NCI-H524 treated with DMSO at 0.1 percent for 48 hours (cell line): ENCODE measurements at places on chromosomes 16 and 17.

DNA sequence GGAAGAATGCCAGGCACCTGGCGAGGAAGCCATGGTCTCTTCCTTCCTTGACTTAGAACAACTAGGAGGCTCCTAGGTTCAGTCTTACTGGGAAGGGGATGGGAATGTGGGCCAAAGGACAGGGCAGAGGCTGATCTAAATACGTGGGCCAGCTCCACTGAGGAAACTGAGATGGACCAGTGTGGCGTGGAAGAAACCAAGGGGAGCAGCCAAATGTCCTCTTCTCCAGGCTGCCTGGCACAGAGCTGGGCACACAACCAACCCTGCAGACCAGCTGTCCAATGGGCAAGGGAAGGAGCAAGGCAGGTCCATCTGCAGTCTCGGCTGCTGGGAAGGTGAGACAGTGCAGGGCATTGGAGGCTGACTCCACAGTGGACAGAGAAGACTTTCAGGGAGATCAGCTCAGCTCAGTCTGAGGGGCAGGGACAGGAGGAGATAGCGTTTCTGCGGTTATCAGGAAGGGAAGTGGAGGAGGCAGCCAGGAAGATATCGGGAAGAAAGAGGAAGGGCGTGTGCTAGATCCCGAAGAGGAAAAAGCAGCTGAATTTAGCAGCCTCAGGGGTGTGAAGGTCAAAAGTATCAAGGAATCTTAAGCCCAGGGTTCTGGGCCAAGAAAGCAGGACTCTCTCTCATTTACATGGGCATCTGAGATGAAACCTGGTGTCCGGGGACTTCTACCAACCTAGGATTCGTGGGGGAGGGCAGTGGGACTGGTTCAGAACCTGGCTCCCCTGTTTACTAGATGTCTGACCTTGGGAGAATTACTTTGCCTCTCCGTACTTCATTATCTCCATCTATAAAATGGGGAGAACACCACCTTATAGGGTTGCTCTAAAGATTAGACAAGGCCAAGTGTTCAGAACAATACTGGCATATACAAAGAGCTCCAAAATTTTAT, 1.8 kb downstream of the KIFC3 start:
- DNase-seq, result no peak

DNA sequence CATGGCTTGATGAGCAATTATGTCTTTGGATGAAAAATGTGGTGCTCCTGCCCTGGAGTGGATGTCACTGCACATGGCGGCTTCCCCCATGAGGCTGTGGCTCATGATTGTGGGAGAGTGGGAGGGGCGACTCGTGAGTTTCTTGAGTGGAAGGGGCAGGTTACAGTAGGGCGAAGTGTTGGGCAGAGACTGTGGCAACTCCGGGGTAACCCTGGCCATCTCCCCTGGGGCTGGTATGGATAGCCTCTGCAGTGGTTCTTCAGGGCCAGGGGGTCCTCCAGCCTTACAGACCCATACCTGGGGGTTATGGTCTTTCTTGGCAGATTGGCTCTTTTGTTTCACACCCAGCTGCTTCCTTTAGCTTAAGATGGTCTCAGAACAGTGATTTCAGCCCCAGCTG, 1.3 kb upstream of the TNS4 start:
- DNase-seq, result no peak

DNA sequence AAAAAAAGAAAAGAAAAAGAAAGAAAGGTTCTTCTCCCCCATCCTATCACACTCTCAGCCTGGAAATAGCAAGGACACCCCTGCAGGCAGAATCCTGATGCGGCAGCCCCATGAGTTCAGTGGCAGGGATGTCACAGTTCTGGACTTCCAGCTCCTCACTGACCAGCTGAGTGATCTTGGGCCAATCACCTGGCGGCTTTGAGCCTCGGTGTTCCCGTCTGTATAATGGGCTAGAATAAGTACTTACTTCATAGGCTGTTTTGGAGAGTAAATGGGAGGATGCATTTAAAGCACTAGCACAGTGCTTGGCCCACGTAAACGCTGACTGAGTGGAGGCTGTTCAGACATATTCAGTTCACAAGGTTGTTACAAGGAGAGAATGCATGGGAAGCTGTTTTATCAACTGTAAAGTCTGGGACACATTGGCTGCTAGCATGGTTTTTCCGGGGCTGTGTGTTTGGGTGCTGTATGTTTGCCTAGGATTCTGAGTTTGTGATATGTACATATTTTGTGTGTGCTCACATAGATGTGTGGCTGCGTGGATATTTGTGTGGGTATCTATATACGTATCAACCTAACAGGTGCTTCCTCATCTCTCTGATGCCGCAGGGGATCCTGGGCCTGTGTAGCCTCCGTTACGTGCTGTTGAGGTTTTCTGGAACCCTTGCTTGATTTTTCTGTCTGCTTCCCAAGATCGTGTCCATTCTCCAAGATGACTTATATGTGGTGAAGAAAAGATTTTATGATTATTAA, 3.4 kb downstream of the BHLHA9 start:
- no peak for DNase-seq

DNA sequence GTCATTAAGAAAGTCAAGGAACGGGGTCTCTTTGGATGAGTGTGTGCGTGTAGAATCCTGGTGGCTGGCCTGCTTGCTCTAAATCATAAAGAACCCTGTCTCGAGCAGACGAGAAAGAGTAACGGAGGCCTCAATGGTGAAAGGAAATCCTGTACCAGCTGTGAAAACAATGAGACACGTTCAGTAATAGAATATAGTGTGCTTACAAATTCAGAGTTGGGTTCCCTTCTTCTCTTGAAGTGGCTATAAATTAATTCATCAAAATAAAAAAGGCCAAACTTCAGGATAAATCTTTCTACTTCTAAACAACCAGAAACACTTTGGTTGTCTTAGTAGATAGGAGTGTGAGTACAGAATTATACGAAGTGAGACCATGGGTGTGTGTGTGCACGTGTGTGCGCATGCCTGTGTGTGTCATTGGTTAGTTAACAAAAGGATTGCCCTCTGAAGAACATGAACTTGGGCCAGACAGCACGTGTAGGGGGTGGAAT, 48.5 kb downstream of the WWOX start:
- DNase-seq, result no peak
